ENCODE measurements at places on chromosomes 5 and 9.

GRCh38 chr5:89071101-89071940, 188.3 kb upstream of the MEF2C start:
- DNase-seq, result no peak

DNA sequence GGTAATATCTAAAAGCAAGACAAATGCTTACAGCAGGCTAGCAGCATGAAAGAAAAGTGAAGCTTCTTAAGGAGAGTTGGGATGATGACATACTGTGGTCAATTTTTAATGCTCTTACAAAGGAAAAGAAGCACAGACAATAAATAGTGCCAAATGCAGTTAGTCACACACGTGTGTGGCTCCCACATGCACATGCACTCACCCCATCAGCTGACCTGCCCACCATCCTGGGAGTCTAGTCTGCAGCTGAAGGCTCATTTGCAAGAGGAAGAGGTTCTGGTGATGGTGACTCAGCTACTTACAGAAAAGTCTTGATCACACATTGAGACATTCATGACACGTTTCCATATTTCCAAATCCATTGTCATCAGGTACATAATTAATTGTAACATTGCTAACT, 129.3 kb downstream of the MRPL36 start:
- no peak for DNase-seq

- no peak for DNase-seq
Observed at GRCh38 chr5:147644460-147644859, 134.6 kb upstream of the DPYSL3 start.

DNA sequence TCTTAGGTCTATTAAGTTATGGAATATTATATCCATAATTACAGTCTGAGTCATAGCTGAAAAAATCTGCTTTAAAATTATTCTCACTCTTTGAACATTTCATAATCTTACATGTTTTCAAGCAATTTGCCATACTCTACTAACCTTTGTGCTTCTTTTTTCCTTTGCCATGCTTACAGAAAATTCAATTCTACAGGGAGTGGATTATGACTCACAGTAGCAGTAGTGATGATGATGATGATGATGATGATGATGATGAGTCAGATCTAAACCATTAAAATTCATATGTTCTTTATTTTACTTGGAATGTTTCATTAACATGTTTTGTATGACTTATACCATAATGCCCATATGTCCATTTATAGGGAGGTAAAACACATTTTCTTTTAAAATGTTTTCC, 207.1 kb downstream of the VPS13A start:
- DNase-seq, result no peak

DNA sequence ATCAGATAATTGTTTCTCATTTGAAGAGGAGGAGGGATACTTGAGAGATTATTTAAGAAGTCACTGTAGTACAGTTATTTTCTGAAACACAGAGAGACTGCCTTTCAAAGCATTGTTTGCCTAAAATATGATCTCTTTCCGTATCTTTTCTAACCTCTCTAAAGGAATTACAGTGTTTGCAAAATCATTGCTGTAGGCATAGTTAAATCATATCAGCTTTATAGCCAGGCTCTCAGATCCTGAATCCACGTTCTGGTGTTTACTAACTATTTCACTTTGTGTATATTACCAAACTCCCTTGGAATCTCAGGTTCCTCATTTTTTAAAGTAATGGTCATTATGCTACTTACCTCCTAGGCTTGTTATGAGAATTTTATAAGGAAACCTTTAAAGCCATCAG, 1151.6 kb upstream of the CDH9 start:
- no peak for DNase-seq

DNA sequence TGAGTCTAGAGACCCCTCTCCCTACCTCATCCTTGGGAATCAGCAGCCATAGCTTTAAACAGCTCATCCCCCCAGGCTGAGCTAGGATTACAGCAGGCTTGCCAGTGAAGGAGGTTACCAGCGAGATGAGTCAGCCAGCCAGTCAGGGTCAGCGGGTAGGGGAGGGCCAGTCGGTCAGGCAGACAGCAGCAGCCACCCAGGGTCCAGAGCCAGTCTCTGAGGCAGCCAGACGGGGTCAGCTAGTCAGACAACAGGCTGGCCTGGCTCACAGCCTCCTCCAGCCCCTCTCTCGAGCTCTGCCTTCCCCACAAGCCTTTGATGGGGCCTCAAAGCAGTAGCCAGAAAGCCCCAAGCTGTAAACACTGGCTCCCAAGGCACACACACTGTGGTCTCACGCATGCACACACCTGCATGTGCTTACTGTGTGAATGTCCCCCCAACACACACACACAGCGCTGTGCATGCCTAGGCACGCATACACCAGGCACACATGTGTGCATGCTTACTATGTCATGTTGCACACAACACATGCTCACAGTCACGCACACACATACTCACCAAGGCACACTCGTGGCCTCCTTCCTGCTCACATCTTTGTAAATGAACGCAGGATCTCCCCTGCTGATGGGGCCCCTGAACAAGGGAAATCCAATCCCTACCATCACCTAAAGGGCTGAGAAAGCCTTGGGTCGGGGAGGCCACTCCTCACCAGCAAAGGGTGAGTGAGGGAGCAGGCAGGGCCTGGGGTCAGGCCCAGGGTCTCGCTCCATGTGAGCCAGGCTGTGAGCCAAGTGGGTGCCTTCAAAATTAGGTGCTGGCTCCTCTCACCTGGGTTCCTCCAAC, 28.2 kb upstream of the CPLX2 start:
- DNase-seq, result no peak

- DNase-seq, result no peak
Observed at GRCh38 chr9:114011313-114011712, 66.8 kb downstream of the AMBP start.

DNA sequence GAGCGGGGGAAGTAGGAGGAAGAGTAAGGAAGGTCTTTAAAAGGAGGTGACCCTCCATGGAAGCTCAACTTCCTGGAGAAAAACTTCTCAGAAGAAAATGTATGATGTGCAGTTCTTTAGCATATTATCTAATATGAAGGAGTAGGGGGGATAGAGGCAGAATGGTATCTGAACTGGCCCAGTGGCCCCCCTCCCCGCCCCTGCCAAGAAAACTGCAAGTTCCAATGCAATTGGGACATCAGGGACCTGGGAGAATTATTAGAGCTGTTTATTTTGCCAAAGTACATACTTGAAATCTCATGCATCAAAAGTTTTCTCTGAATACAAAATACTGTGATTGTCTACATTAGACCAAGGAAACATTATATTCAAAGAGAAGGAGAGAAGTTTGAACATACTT, 40.6 kb upstream of the GAS1 start:
- DNase-seq, result no peak

GRCh38 chr5:93163010-93163663, 417.9 kb downstream of the NR2F1-AS1 start:
- DNase-seq, result no peak

GRCh38 chr5:144328980-144329379, 158.3 kb downstream of the KCTD16 start:
- no peak for DNase-seq

GRCh38 chr5:158198636-158199035, 339.7 kb upstream of the CLINT1 start:
- no peak for DNase-seq
